Fibroblast of skin of left quadriceps (primary cell): ENCODE measurements at places on chromosomes 16 and 17.

- peak; percentile 95 for DNase-seq
Measured at GRCh38 chr17:50423553-50424159, 2.4 kb upstream of the ACSF2 start.

GRCh38 chr17:81371910-81372760, 23.1 kb upstream of the BAHCC1 start:
- no peak for DNase-seq

DNA sequence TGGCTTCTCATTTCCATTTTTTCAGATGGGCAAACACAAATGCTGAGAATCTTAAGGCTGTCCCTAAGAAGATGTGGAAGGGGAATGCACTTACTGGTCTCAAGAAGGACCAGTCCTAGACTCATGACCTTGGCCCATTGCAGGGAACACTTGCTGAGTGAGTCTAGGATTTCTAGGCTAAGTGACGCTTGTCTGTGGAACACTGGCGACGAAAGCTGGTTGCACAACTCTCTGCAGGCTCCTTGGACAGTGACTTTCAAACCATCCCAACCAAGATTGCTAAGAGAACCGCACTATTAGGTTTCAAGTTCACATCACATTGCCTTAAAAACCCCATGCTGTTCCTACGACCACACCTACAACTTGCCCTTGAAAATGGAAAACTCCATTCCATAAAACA, 174.1 kb downstream of the AXIN2 start:
- no peak for DNase-seq

DNA sequence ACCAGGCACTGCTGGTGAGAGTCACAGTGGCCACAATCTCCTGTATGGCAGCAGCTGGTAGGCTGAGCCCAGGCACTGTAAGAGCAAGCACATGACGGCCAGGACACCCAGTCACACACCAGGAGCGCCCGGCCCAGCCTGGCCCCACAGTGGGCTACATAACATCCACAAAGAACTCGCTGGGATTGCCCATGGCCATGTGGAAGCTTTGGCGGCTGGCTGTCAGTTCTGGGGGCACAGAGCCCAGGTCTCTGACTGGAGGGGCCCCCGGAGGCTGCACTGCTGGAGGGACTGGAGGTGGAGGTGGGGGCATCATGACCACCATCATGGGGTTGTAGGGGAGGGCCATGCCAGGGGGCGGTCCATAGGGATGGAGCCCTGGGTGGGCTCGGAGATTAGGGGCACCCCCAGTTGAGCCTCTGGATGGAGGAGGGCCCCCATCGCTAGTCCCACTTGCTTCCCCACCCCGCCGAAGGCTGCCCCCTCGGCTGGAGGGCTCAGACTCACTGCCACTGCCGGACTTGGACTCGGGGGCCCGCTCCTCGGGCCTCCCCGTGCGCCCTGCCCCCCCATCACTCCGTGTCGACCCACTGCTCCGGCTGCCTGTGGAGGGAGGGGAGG, 6.1 kb downstream of the ACADVL start:
- no peak for DNase-seq

- no peak for DNase-seq
Measured at GRCh38 chr16:55264949-55265348, 59.1 kb upstream of the IRX6 start.

DNA sequence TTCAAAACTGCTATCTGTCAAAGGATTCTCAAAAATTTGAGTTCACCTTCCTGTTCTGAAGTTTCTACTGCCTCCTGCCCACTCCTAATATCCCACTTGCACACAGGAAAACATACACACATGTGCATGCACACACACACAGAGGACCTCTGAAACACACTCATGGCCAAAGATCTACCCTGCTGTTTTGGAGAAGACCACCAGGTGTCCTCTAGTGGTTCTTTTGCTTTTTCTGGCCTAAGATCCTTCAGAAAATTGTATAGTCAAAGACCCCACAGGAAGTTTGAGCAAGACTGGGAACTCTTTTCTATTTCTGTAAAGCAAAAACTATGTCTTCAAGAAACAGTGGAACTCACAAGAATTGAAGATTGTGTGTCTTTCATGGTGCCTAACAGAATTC, 90.2 kb downstream of the CDH8 start:
- DNase-seq = no peak

- no peak for DNase-seq
Measured at GRCh38 chr17:18377437-18378204, at the start of gene EVPLL. TSS of gene EVPLL (plus strand) at chr17:18377778. CDS start at chr17:18380938, 3,160 bp downstream.

DNA sequence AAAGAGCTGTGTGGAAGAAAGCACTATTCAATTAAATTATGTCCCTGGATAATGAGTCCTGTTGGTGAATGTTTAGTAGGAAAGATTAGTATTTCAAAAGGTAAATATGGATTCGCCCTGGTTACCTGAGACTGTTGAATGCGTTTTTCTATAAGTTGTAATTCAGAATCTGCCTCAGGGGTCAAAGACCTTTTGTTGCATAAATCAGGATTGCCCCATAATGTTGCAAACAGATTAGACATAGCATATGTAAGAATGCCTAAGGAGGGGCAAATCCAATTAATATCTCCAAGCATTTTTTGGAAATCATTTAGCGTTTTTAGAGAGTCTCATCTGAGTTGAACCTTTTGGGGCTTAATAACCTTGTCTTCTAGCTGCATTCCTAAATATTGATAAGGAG, 70.1 kb upstream of the ARL4D start:
- DNase-seq = no peak

- DNase-seq = no peak
Measured at GRCh38 chr16:79381603-79382042, 218.9 kb downstream of the MAF start.

DNA sequence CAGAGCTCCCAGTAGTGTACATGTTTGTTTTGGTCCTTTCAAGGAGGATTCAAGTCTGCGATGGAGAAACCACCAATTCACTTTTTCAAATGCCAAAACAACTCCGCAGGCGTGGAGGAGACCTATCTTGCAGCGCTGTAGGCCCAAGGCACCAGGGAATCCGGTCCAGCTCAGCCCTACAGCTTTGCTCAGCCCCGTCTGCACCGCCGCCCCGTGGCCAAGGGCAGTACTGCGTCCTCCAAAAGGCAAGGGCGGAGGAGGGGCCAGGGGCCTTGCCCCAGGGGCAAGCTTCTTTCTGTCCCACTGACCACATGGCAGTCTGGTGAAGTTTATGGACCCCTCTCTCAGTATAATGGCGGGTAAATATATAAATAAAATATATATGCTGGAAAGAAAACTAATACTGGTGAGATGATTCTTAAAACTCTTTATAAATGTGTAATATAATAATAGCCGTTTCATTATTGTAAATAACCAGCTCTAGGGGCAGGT, 709 bp upstream of the CD300LG start:
- peak; percentile 37 for DNase-seq
